Kidney tubule cell (primary cell): ENCODE measurements at places on chromosomes 2 and 18.
A peak's percentile ranks its signal among the peaks of the same experiment; 100 is the strongest.

GRCh38 chr2:72106978-72107377 lies 40.7 kb downstream of the CYP26B1 start:
- no peak for DNase-seq

GRCh38 chr2:47869859-47870595 lies 36.3 kb downstream of the FBXO11 start:
- DNase-seq = no peak

GRCh38 chr2:126707191-126707590 lies 51.2 kb downstream of the GYPC start:
- DNase-seq = no peak

DNA sequence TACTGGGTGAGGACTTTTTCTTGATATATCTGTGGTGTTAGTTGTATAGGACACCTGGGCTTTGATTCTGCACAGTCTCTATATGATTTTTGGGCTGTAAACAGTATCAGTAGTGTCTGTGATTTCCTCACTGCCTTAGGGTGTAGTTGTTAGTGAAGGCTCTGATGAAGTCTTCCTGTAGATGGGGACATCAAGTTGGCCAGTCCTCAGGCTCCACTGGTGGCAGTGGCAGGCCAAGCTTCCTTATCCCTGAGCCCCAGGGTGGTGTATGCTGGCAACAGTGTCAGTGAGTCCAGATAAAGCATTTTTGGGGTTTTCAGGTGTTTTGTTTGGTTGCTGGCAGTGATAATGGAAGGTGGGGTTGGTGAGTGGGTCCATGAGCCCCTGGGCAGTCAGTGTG lies 961.4 kb downstream of the DSC3 start:
- no peak for DNase-seq

DNA sequence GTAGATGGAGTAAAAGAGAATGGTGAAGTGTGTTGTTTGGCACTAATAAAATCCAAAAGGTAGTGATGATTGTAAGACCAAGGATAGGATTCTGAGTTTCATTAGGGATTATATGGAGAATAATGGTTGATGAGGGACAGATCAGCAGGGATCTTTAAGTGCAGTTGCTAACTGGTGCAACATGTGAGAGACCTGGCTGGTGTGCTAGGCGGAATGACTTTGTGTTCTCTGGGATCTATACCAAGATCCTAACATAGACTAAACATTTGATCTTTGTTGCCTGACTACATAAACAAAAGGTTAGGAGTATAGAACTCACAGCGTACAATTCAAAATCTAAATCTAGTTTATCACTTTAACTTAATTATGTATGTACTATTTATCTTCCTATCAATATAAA lies 135.4 kb downstream of the PTRHD1 start:
- DNase-seq = no peak

- DNase-seq = peak; percentile 22
Measured at GRCh38 chr2:45932278-45932975, 281.0 kb downstream of the PRKCE start.

DNA sequence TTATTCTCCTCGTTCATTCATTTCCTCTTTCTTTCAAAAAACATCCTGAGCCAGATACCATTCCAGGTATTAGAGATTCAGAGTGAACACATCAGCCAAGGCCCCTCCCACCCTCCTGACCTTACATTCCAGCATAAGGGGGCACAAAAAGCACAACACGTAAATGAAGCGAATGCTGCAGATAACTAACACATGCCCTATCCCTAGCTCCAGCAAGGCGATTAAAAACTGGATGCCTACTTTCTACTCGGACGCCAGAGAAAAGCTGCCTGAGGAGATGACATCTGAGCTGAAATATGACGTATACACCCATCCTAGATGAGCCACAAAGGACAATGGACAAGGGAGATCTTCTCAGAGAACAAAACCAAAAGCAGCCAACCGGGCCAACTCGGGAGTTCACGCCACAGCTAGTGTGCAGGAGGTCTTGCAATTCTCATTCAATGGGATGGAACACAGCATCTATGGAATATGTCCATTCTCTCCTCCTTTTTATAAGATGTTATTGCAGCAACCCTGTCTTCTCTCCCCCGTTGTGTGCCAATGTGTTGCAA lies 33.5 kb downstream of the FEZ2 start:
- DNase-seq = no peak

DNA sequence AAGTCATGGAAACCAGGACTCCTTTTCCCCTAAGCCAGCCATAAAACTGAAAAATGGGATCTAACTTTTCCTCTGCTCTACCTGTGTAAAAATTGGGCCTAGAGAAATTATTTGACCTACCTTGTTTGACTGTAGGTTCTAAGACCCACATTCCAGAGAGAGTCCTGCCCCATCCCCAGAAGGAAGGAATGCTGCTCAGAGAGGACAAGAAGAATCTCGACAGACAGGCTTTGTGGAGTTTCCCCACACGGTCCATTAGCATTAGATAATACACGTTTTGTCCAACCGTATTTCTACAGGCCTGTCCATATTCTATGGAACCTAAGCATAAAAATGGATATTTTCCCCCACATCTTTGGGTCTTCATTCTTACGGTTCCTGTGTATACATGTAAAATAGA lies 403.3 kb downstream of the METTL4 start:
- DNase-seq = no peak

DNA sequence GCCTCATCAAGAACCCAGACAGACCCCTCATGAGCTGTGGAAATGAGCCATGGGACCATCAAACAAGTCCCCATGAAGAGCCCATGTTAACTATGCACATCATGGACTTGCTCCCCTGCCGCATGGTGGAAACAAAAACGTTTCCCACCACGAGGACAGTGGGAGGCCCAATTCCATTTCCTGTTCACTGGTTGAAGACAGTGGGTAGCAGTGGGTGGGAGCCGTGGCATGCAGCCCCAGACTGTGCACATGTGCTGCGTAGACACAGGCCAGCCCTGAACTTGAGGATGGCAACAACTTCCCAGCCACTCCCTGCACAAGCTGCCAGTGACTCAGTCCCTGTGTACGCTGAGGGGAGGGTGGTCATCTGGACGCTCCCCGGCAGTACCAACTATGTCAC lies 108.4 kb upstream of the LMAN1 start:
- no peak for DNase-seq

- DNase-seq = no peak
Measured at GRCh38 chr2:138306626-138307025, 194.9 kb upstream of the SPOPL start.

DNA sequence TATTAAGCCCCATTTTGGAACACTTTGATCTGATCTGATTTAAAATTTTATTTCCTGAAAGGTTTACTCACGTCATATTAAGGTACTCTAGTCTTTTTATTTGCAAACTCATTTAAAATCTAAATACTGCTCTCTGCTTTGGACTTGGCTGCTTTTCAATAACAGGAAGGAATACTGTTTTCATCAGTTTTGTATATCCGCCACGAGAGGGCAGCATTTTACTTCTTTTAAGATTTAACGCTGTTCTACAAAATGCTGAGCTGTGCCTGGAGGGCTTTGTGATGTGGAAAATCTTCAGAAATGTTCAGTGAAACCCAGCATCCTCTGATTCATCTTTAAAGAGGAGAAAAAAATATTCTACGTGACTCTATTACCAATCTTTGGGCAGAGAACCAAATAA lies 37.5 kb upstream of the SLC38A11 start:
- DNase-seq = peak; percentile 94

DNA sequence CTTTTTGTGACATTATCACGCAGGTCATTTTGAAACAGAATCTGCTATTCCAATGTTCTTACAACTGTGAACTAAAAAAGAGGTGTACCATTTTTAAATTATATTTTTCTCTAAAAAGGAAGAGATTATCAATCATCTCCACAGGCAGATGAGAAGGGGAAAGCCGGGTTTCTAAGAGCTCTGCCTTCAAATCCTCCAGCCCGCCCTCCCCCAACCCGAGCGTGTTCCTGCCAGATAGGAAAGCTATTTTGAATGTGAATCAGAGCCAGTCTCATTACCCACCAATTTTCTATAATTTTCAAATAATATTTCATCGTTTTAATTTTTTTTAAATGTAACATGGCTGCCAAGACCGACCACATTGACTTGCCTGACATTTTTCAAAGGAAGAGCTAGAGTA lies 65.9 kb downstream of the KCNF1 start:
- DNase-seq = no peak

- peak; percentile 43 for DNase-seq
Measured at GRCh38 chr2:173854840-173855239, 110.3 kb downstream of the SP3 start.

DNA sequence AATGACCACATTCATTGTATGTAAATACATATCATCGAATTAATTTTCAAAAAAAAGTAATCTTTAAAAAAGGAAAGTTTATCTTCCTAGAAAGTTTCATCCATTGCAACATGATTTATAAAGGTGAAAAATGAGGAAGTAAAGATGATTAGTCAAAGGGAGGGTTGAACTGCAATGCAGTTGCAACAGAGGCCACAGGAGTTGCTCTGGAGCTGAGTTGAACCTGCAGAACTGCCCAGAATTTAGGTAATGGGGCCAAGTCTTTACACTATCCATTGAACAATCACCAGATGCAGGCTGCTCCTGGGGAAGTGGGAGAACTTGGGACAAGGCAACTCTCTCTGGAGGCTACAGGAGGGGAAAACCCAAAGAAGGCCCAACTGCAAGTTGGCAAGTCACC lies 390.7 kb downstream of the METTL4 start:
- no peak for DNase-seq

GRCh38 chr18:37218022-37218590 lies 347.5 kb downstream of the CELF4 start:
- no peak for DNase-seq

DNA sequence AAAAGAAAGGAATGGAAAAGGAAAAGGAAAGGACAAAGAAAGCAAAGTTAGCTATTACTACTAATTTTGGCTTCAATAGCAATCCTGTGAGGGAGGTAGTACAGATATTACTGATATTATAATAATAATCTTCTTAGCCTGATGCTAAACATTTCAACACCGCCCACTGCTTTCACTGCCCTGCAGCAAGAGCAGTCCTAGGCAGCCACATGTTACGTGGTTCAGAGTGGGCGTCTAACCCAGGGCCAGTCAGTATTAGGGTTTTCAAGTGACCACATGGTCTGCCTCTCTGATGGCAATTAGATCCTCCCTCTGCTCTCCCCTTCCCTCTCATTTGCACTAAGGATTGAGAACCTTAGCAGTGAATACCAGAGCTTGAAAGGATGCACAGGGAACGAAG lies 83.7 kb upstream of the ZNF397 start:
- DNase-seq = no peak

- DNase-seq = no peak
Measured at GRCh38 chr2:18001671-18002070, 123.2 kb downstream of the KCNS3 start.

GRCh38 chr2:68452158-68452900 lies 14.8 kb downstream of the FBXO48 start:
- no peak for DNase-seq

DNA sequence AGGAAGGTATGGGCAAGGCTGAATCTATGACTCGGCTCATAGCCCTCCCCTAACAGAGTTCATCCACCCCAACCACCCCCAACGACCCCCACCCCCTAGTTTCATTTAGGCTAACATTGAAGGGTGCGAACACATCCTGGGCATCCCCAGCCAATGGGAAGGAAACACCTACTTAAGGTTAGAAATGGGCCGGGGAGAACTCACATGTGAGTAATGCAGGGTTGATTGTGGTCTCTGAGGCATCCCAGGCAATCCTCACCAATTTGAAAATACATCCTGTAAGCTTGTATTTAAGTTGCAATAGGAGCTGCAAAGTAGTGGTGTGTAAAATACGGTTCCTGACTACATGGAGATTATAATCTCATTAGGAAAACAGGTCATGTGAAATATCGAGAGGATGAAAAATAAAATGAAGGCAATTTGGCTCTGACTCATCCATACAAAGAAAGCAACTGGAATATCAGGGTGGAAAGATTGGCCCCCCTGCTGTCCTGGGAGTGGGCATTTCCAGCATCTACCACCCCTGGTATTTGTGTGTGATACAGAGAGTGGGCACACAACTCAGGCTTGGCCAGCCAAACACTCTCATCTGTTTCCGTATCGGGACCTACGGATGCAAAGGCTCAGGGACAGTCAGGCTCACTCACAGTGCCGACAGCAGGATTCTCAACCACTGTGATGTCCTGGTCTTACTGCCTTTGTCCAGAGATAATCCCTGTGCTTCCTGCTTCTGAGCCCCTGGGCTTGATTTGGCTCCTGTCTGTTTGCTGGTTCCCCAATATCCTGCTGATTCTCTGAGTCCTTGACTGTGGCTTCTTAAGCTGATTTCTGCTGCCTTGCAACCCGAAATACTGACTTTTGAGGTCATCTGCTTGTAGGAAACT lies 90.0 kb upstream of the NCKAP5 start:
- peak; percentile 83 for DNase-seq

- no peak for DNase-seq
Measured at GRCh38 chr2:69186614-69187013, 173.6 kb downstream of the ANTXR1 start.

DNA sequence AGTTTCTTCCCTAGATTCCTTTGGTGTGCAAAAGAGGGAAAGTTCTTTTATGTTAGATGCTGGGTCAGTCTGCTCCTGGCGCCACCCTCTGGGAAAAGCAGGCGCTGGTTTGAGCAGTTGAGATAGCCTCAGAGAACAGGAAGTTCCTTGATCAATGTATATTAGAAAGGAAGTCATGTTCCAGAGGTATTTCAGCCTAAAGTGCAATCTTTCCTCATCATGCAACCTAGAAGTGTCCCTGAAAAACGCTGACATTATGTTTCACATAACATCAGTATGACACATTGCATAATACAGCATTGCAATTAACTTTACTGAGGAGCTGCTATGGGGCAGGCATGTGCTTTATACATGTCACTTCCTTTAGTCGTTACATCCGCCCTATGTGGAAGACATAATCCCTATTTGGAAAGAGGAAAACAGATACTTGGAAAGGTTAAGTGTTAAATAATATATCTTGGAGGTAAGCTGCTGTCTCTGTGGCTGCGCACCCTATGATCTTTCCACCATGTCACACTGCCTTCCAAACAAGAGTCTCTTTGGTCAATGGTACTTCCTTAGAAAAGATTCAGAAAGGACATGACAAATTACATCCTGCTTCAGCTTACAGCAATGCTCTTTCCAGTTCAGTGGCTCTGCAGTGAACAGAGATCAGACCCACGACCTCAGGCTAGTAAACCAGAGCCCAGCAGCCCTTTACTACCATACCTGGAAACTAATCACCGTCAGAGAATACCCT lies 369.7 kb downstream of the RAD51AP2 start:
- peak; percentile 36 for DNase-seq

- no peak for DNase-seq
Measured at GRCh38 chr2:172513935-172514586, 41.8 kb upstream of the PDK1 start.

GRCh38 chr2:158297606-158298005 lies 158.9 kb downstream of the CCDC148 start:
- DNase-seq = peak; percentile 64
